ENCODE measurements at places on chromosomes 4 and X.

DNA sequence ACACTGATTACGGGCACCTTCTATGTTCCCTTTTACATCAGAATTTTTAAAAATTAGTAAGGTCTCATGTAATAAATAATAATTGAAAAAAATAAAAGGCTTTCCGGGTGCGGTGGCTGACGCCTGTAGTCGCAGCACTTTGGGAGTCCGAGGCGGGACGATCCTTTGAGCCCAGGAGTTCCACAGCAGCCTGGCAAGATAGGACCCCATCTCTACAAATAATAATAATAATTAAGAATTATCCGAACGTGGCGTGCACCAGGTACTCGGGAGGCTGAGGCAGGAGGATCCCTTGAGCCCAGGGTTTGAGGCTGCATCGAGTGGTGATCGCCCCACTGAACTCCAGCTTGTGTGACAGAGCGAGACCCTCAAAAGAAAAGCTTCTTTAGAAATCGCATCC, 771 bp upstream of the LAMTOR3 start:
- DNase-seq, result no peak

- DNase-seq, result no peak
These were observed 17.0 kb downstream of the LAMP2 start for GRCh38 chrX:120452131-120452530.

- DNase-seq, result no peak
These were observed 107.9 kb downstream of the ABLIM2 start for GRCh38 chr4:8050555-8051206.

DNA sequence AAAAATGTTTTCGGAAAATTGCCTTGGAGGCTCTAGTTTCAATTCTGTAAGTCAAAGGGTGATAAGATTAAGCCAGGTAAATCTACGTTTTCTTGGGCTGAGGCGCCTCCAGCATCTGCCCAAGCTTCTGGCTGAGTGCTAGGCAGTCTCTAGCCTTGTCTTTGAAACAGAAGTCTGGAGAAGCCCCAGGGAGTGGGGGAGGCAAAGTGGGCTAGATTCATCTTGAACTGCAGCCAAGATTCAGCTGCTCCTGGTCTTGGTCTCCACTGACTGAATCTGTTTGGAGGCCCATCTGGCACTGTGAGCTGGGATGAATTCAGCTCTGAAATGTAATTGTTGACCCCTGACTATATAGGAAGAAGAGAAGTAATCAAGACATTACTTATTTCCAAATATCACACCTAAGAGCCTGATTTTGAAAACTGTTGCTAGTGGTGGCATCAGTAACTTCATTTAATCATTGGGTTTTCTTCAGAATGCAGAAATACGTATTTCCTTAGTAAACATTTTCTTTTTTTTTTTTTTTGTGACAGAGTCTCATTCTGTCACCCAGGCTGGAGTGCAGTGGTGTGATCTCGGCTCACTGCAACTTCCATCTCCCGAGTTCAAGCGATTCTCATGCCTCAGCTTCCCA, 187.3 kb upstream of the LEF1 start:
- no peak for DNase-seq

DNA sequence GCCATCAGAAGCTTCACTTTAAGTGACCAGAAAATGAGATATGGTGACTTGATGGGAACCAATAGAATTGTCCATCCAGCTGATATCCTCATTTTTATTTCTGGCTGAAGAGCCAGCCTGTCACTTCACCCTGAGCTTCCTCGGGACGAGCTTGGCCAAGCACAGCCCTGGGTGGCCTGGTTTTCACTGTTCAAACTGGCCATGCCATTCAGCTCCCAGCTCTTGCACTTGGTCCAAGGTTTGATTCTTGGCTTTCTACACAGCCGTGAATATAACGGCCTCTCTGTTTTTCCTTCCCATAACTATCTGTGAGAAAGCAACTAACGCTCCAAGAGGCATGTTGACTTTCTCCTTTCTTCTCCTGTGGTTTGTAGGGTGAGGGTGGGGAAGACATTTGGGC, 71.9 kb downstream of the LIMCH1 start:
- no peak for DNase-seq

DNA sequence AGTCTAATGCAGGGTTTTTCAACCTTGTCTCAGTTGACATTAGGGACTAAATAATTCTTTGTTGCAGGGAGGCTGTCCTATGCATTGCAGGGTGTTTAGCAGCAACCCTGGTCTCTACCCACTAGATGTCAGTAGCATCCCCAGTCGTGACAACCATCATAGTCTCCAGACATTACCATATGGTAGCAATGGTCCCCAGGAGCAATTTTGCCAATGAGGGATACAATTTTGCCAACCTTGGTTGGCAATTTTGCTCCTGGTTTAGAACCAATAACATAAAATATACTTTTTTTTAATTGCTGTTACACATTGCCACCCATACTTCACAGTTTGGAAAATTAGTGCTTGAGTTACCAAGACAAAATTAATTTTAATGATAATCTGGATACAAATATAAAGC, 6.0 kb downstream of the EREG start:
- DNase-seq, result no peak

DNA sequence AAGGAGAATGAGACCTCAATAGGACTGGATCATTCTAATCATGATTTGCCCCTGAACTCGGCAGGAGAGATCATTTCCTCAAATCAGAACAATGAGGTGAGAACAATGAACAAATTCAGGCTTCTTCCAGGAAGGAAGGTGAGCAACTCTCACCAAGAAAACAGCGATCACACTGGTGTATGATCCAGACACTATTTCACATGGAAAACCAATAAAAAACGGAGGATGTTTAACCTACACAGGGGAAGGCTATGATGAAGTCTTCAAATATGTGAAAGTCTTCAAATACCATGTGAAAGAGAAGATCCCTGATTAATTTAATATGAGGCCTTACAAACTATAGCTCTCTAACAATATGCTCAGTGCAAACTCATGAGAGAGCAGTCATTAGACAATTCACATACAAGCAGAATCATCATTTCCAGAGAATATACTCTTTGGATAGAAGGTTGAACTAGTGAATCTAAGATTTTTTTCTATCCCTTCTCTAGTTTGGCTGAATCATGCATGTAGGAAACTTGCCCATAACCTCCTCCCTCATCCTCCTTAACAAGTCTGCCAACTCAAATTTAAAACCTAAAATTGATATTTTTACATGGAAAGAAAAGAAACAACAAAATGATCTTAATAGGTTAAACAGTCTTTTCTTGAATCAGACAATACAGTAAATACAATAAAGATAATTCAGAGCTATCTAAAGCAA, 122.5 kb downstream of the ADAMTS3 start:
- DNase-seq, result no peak

- DNase-seq, result no peak
These were observed 369.3 kb downstream of the DMD start for GRCh38 chrX:32842053-32842452.

DNA sequence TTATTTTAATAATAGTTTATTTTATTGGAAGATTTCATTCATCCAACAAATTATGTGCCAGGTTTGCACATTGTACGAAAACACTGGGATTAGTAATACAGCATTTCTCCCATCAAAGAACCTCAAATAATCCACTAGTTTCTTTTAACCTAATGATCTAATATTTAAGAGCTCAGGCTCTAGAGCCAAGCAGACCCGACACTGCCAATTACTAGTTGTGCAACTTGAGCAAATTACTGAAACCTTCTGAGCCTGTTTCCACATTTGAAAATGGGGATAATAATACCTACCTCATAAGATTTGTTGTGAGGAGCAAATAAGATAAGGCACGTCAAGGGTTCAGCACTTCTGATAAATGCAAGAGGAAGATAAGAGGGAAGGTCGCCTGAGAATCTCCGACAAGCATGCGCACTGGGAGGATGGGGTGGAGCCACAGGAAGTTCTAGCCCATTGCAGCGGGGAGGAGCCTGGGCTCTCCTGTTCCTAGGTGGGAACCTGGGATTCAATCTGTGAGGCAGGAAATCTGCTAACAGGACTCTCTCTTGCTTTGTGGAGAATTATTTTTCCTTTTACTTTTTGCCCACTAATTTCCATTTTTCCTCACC, 141.5 kb upstream of the SMAD1 start:
- no peak for DNase-seq

- no peak for DNase-seq
These were observed 316.9 kb downstream of the EVC2 start for GRCh38 chr4:5391492-5391891.

GRCh38 chrX:23554304-23554703, 113.0 kb upstream of the PRDX4 start:
- DNase-seq, result no peak

DNA sequence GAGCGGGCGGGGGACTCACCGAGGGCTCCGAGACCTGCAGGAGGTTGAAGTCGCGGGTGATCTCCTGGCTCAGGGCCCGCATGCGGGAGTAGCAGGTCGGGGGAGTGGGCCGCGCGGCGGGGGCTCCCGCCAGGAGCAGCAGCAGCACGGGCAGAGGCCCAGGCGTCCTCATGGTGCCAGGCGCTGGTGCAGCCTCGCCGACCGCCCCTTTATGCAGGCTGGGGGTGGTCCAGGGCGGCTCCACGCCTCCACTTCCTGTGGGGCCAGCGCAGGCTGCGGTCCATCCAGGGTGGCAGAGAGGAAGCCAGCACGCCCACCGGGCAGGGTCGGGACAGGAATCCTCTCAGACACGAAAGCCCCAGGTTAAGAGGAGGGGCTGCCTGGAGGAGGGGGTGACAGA, at the start of gene CYTL1:
Gene CYTL1 (minus strand): TSS at position 185 of the 400 bp plus-strand sequence. CDS start 13 bp downstream, at position 172.
- no peak for DNase-seq

DNA sequence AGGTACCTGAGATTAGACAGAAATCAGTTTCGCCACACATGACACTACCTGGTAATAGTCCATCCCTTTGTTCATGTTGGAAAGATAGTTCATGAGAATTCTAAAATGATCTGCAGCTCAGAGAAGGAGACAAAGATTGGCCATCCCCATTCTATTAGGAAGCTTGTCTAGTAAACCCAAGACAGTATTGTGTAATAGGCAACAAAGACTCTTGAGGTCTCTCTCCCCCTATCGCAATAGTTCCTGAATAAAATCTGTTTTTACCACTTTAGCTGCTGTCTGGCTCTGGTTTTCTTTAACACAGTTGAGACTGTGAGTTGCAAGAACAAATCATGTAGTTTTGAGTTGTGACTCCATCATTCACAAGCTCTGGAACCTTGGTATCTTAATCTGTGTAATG, 14.8 kb upstream of the BBS7 start:
- DNase-seq, result no peak

GRCh38 chr4:8041868-8042267, 102.2 kb upstream of the AFAP1 start:
- DNase-seq, result no peak

DNA sequence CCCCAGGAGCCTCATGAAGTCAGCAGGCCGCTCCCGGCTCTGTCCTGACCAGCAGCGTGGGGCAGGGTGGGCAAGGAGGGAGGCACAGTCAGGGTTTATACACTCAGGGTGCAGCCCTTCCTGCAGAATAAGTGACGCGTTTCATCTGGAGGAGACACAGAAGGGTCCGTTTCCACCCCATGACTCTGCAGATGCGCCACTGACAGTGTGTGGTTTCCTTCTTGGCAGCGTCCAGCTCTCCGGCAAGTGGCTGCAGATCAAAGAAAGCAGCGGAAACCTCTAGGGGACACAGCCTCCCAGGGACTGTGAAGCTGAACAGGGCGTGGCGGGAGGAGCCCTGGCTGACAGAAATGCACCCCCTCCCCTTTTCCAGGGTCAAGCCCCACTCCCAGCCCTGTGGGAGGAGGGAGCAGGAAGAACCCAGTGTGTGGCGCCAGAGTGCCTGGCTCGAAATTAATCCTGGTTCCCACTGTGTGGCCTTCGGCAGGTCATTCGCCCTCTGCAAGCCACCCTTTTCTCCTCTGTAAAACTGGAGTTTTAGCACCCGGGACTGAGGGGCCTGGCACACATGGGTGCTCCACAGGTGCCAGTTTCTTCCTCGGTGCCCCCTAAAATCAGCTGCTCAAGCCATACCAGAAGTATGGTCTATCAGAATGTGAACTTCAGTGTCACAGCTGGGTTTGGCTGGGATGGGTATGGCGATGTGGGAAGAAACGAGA, 17.3 kb upstream of the TBC1D14 start:
- no peak for DNase-seq

GRCh38 chr4:54097152-54097551, 2.8 kb upstream of the GSX2 start:
- no peak for DNase-seq

- DNase-seq, result no peak
These were observed 137.0 kb upstream of the IL15 start for GRCh38 chr4:141499261-141499853.

DNA sequence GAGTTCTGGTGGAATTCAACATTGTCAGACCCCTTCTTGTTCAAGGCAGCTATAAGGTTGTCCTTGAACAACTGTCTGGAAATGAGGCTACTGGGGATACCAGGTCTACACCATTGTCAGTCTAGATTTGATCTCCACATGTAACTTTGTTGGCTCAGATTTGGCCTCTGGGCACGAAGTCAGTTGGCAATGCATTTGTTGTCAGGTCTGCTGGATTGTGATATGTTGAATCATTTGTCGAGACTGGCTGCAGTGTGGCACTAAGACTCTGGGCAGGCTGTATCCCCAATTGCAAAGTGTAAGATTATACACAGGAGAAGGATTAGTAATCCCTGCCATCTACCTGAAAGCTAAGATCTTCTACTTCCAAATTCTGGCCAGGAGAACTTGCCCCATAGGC, 26.5 kb downstream of the ZNF81 start:
- DNase-seq, result no peak

GRCh38 chr4:4981427-4981826, 37.8 kb downstream of the CYTL1 start:
- no peak for DNase-seq

DNA sequence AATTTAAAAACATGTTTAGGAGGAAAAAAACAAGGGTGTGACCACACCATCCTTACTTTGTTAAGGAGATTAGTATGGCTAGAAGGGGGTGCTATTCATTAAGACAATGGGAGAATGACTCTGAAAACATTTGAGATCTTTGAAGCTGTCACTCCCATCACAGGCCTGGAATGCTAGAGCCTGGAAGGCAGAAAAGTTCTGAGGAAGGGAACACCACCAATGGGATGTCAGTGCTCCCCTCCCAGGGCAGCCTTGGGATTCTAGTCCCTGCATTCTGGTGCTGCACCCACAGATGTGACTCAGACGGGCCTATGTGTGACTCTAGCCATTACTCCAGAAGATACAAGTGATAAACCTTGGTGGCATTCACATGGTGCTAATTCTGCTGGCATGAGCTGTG, 162.2 kb upstream of the ANXA10 start:
- DNase-seq, result no peak

- peak; percentile 14 for DNase-seq
These were observed 76.0 kb downstream of the INTS6L start for GRCh38 chrX:135596495-135596894.

- DNase-seq, result no peak
These were observed 1.6 kb upstream of the WWC2 start for GRCh38 chr4:183097231-183098018.

- no peak for DNase-seq
These were observed 3.4 kb downstream of the WFS1 start for GRCh38 chr4:6272863-6273660.

DNA sequence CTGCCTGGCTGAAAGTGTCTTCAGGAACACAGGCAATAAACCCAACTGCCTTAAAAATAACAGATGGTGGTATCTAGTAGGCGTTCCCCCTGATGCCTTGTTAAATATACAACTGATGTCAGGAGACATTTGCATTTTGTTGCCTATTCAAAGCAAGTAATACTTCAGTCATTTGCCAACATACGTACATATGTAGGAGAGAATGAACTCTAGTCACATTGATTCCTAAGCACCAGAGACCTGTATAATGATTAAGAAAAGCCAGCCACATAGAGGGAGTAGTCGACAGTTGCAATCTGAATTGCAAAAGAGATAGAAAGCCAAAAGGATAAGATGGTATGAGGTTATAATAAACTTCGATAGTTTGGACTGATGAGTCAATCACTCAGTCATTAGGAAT, 191.0 kb upstream of the EMCN start:
- DNase-seq, result no peak

- DNase-seq, result no peak
These were observed 124.8 kb upstream of the EOLA2 start for GRCh38 chrX:150063138-150063518.
